ENCODE measurements at places on chromosomes 16 and 17. TPM values are rescaled to one million over a fixed set of nuclear protein-coding genes. Genes with fewer than 3 reads are reported as not detected.

DNA sequence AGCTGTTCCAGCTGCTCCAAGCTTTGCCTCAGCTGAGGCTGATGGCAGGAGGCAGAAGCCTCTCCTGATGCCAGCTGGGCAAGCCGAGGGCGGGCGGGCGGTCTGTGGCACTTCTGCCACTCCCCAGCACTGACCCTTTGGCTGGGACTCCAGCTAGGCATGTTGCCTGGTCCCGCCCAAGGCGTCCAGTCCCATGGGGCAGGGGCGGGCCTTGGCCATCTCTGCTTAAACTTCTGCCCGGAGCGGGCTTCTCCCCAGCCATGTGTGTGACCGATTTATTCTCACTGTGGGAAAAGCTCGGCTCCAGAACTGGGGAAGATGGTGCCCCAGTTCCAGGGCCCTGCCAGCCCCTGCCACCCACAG lies 349.1 kb downstream of the SEC14L1 start:
- peaks cover 17% of the 10 kb centered on the region for H3K4me1 ChIP-seq
- peaks cover 80% of the 10 kb centered on the region for H3K36me3 ChIP-seq
- DNase-seq = peak; percentile 73
- H3K27me3 ChIP-seq = no peaks in the 10 kb centered on the region

DNA sequence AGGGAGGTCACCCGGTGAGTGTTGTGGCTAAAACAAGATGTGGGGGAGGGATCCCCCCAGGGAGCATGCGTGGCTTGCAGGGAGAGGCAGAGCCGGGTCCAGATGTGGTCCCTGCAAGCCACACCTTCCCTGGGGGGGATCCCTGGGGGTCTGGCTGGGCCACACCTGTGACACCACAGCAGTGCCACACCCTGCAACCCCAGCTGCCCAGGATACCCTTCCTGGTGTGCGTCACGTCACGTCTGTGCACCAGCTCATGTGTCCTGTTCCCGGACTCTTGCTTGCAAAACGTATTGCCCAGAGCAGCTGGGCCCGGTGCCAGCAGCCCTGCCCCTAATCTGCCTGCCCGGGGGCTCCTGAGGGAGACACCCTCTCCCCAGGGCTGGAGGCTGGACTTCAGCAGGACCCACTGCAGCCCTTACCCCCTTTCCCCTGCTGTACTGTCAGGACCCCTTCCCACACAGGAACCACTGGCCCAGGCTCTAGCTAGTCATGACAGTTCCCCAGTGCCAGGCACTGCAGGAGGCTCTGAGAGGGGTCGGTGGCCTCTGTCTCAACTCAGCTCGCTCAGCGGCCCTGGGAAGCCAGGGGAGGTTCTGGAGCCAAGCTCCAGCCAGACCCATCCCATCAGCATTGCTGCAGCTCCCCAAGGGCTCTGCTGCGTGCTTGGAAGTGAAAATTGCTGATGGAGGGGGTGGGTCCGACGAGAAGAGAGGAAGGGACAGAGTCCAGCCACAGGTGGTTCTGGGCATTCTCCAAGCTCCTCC lies 25.8 kb upstream of the ACSF3 start:
- H3K36me3 ChIP-seq = no peaks in the 10 kb centered on the region
- no peak overlapping the region for H3K4me3 ChIP-seq
- DNase-seq = no peak

GRCh38 chr17:58521680-58522079 lies 7.2 kb upstream of the MTMR4 start:
- peak overlapping the region; percentile 37 for H3K27ac ChIP-seq
- DNase-seq = no peak
- no peaks in the 10 kb centered on the region for H3K36me3 ChIP-seq
- no peaks in the 10 kb centered on the region for H3K27me3 ChIP-seq
- H3K4me3 ChIP-seq = no peak overlapping the region
- peaks cover 50% of the 10 kb centered on the region for H3K4me1 ChIP-seq

- no peak overlapping the region for H3K27ac ChIP-seq
- H3K27me3 ChIP-seq = no peaks in the 10 kb centered on the region
- no peak overlapping the region for H3K4me3 ChIP-seq
- DNase-seq = no peak
These were observed 16.2 kb upstream of the PVALEF start for GRCh38 chr17:81148986-81149533.

DNA sequence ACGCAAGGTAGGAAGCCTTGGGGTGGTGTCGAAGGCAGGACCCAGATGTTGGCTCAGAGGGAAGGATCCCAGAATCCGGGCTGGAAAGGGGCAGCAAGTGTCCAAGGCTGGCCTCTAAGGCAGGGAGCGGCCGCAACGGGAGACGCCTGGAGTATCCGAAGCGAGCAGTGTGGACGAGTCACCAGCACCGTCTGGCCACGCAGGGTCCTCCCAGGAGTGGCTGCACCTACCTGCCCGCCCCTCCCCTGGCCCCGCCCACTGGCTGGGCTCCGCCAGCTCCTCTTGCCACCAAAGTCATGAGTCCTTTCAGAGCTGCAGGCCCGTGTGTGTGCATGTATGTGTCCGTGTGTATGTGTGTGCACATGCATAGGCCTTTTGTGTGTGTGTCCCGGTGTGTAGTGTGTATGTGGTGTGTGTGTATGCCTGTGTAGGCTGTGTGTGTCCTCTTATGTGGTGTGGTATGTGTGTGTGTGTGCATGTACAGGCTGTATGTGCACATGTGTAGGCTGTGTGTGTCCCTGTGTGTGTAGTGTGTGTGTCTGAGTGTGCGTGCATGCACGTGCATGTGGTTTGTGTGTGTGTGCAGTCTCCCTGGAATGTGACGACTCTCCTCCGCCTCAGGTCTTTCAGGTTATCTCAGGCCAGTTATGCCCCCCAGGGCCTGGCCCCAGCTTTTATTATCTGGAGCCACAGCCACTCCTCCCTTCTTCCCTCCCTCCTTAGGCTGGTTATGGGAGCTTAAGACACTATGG lies at the start of gene PRSS8:
PRSS8 (minus strand) TSS at position 193 of the 752 bp plus-strand sequence. CDS start 229 bp downstream, outside the sequence.
- H3K27ac ChIP-seq = no peak within 1 kb of the TSS
- no peak for DNase-seq
- peaks cover 7% of the 10 kb centered on the region for H3K4me1 ChIP-seq
- H3K36me3 ChIP-seq = peaks cover 4% of the 10 kb centered on the region
- no peak within 1 kb of the TSS for H3K4me3 ChIP-seq
- no peaks in the 10 kb centered on the region for H3K27me3 ChIP-seq

GRCh38 chr17:42342242-42343008 lies 45.8 kb downstream of the STAT3 start:
- no peak overlapping the region for H3K27ac ChIP-seq
- peaks cover 21% of the 10 kb centered on the region for H3K4me1 ChIP-seq
- no peak overlapping the region for H3K4me3 ChIP-seq

DNA sequence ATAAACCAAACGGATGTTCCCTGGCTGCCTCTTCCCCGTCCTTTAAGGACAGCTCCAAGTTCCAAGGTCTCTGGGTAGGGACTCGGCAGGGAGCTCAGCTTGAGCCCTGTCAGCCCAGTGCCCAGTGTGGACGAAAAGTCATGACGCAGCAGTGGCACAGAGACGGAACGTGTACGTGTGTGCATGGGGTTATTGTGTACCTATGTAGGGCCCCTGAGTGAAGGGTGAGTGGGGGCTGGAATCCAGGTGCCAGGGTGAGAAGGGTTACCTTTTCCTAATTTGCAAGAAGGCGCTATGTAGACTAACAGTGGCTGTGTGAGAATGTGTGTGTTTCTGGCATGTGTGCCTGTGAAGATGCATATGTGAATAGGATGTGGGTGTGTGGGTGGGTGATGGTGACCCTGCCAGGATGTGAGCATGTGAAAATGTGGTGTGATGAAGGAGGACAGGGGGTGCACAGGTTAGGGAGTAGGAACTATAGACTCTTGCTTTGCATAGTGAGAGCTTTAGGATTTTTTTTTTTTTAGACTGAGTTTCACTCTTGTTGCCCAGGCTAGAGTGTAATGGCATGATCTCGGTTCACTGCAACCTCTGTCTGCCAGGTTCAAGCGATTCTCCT lies 6.0 kb downstream of the SCN4A start:
- no peaks in the 10 kb centered on the region for H3K36me3 ChIP-seq
- no peak overlapping the region for H3K27ac ChIP-seq
- no peaks in the 10 kb centered on the region for H3K27me3 ChIP-seq
- H3K4me1 ChIP-seq = no peaks in the 10 kb centered on the region

GRCh38 chr17:42680331-42680808 lies 1.3 kb downstream of the CCR10 start:
- peak; percentile 40 for DNase-seq
- H3K4me3 ChIP-seq = no peak overlapping the region
- no peaks in the 10 kb centered on the region for H3K27me3 ChIP-seq
- no peaks in the 10 kb centered on the region for H3K36me3 ChIP-seq
- peak overlapping the region; percentile 93 for H3K27ac ChIP-seq

GRCh38 chr16:81600275-81600674 lies 155.7 kb downstream of the CMIP start:
- no peak overlapping the region for H3K27ac ChIP-seq
- H3K27me3 ChIP-seq = no peaks in the 10 kb centered on the region
- H3K4me1 ChIP-seq = peaks cover 15% of the 10 kb centered on the region
- DNase-seq = no peak

GRCh38 chr16:89442588-89442987 lies 47.8 kb downstream of the ANKRD11 start:
- H3K4me3 ChIP-seq = no peak overlapping the region
- DNase-seq = no peak
- peaks cover 33% of the 10 kb centered on the region for H3K4me1 ChIP-seq
- H3K36me3 ChIP-seq = no peaks in the 10 kb centered on the region
- H3K27ac ChIP-seq = peak overlapping the region; percentile 73
- H3K27me3 ChIP-seq = no peaks in the 10 kb centered on the region

DNA sequence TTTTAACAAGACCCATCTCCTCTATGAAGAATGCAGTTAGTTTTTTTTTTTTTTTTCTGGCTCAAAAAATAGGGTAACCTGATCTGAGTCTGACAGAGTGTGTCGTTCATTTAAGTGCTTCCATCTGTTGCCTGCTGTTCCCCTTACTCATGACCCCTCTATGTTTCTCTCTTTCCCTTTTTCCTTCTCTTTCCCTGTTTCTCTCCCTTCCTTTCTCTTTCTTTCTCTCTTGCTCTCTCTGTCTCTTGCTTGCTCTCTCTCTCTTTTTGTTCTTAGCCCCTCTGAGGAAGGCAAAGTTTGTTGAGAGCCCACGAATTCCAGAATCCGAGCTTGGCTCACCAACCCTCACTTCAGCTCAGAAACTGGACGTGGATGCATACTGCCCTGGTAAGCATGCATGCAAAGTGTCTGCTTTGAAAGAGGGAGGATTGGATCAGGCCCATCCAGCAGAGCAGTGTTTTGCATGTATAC lies 185.0 kb downstream of the TANC2 start:
- H3K36me3 ChIP-seq = no peaks in the 10 kb centered on the region
- H3K4me3 ChIP-seq = no peak overlapping the region
- DNase-seq = no peak
- no peaks in the 10 kb centered on the region for H3K4me1 ChIP-seq
- H3K27me3 ChIP-seq = no peaks in the 10 kb centered on the region

DNA sequence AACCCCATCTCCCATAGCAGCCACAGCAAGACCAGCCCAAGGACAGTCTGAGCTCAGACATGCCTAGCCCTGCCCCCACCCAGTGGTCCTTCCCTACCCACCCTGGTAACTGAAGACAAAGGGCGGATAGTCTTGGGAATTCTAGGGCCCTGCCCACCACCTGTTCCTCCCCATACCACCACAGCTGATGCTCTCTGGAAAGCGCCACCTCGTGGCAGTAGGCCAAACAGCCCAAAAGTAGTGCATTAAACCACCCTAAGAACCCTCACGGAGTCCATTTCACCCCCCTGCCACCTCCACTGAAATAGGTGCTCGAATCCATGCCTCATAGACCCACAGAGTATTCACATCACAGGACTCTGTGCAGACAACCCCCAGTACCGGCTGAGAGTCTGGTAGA lies 1021.4 kb downstream of the CDH8 start:
- no peaks in the 10 kb centered on the region for H3K27me3 ChIP-seq
- no peak overlapping the region for H3K4me3 ChIP-seq
- H3K36me3 ChIP-seq = no peaks in the 10 kb centered on the region
- DNase-seq = no peak
- no peaks in the 10 kb centered on the region for H3K4me1 ChIP-seq

- no peaks in the 10 kb centered on the region for H3K36me3 ChIP-seq
- DNase-seq = peak; percentile 93
- peaks cover 43% of the 10 kb centered on the region for H3K4me1 ChIP-seq
- no peaks in the 10 kb centered on the region for H3K27me3 ChIP-seq
These were observed 14.6 kb upstream of the PITPNA start for GRCh38 chr17:1577182-1577581.

DNA sequence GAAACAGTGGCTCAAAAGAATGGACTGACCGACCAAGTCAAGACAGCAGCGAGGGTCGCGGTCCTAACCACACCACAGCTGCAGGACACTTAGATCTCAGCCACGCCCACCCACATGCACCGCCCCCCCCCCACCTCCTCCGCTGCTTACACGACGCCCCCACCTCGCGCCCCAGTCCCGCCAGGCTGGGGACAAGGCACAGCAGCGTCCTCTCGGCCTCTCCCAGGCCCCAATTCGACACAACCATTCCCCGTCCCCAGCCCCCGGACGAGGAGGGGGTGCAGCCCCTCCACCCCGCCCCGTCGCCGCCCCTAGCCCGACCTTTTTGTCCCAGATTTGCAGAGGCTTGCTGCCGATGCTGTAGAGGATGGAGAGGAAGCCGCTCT lies 477 bp downstream of the CFAP20 start:
- no peaks in the 10 kb centered on the region for H3K36me3 ChIP-seq
- DNase-seq = no peak
- peak overlapping the region; percentile 62 for H3K27ac ChIP-seq
- H3K4me3 ChIP-seq = peak overlapping the region; percentile 96

DNA sequence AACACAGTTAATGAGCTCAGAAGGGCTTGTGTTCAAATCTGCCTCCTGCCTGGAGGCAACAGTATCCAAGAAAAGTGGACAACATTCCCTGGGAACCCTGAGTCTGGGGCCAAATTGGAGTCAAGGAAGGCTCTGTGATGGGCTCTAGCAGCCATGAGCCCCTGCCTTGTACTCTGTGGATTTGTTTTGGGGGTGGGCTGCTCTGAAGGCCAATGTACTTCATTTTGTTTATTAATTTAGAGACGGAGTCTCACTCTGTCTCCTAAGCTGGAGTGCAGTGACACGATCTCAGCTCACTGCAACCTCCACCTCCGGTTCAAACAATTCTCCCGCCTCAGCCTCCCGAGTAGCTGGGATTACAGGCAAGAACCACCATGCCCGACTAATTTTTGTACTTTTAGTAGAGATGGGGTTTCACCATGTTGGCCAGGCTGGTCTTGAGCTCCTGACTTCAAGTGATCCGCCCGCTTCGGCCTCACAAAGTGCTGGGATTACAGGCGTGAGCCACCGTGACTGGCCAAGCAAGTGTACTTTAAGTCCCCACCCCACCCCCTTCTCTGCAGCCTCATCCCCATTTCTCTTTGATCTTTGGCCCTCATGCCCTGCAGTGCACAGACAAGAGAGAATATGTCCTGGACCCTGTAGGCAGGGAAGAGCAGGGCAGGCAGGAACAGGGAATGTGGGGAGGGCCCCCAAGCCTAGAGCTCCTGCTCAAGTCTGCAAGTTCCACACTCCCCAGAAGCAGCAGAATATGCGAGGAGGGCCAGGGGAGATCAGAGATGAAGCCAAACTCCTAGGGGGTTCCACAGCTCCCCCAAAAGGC lies 2.7 kb upstream of the GIP start:
- H3K36me3 ChIP-seq = no peaks in the 10 kb centered on the region
- H3K4me3 ChIP-seq = no peak overlapping the region
- H3K27ac ChIP-seq = no peak overlapping the region
- H3K4me1 ChIP-seq = no peaks in the 10 kb centered on the region

The RAB34 gene
- 111 TPM for total RNA-seq

The HID1 gene
- 6.6 TPM for total RNA-seq

The MPV17L gene
- 19.7 TPM for total RNA-seq

Measured in adrenal gland (tissue), 19 donors.